ENCODE measurements at places on chromosomes 6 and 20.

DNA sequence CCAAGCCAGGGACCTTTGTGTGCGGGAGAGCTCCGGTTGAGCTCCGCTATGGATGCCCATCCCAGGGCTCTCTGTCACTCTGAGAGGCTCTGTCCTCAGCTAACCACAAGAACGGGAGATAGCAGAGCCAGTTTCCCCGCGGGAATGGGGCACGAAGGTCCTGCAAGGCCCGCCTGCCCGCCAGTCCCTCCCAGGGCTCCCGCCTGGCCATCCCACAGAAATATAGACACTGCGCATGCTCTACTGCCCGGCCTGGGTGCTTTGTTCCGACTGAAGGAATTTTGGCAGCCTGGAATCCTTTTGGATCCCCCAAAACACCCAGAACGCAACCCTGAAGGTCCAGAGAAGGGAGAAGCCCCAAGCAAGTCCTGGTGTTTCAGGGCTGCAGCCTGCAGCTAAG lies 8.6 kb upstream of the DEFB110 start:
- no peak for DNase-seq

DNA sequence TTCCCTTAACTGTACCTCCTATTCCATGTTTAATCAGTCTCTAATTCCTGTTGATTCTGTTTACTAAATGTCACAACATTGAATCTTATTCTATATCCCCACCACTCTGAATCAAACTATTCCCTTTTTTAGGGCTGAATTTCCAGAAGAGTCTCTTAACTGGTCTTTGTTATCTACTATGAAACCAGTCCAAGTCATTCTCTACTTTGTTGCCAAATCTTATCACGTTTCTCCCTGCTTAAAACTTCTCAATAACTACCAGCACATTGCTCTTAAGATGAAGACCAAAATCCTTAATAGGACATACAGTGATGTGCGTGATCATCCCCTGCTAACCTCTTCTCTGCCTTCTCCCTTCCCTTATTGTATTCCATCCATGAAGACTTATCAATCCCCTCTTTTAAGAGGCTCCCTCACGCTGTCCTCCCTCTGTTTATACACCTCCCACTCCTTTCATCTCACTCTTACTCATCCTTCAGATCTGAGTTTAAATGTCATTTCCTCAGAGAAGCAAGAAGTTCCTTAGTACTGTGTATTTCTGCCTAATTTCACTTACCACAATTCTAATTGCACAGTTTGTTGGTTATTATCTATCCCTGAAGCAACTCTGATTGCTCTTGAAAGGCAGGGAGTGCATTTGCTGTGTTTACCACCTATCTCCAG lies 143.0 kb upstream of the AHI1 start:
- DNase-seq, result no peak

DNA sequence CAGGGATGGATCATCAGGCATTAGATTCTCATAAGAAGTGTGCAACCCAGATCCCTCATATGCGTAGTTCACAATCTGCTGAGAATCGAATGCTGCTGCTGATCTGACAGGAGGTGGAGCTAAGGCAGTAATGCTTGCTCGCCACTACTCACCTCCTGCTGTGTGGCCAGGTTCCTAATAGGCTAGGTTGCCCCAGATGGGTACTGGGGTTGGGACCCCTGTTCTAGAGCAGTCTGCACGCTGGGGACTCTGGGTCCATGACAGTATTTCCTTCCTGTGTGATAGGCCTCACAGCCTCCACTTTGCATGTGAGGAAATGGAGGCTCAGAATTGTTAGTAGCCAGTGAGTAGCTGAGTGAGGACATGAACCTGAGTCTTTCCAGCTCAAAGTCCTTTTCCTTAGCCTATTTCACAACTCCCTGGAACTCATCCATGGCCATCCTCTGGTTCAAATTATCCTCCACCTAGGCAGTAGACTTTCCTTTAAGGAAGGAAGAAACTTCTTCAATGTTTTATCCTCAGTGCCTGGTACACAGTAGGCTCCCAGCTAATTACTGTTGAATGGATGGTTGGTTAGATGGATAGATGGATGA lies 117.2 kb downstream of the SYCP2 start:
- DNase-seq, result no peak

DNA sequence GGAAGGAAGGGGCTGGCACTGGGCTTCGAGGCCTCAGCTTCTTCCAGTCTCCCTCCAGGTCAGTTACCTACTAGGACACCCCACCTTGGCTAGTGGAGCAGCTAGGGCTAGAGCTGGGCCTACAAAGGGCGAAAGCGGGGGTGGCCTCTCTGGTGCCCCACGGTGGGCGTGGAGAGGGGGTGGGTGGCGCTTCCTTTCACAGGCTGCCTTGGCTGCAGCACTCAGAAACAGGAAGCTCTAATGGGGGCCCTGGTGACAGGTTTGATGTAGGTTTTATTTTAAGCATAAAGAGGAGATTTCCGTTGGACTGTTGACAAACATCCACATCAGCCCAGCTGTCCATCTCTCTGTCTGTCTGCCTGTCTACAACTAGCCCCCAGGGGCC lies 13.4 kb downstream of the FAM110A start:
- DNase-seq, result no peak

DNA sequence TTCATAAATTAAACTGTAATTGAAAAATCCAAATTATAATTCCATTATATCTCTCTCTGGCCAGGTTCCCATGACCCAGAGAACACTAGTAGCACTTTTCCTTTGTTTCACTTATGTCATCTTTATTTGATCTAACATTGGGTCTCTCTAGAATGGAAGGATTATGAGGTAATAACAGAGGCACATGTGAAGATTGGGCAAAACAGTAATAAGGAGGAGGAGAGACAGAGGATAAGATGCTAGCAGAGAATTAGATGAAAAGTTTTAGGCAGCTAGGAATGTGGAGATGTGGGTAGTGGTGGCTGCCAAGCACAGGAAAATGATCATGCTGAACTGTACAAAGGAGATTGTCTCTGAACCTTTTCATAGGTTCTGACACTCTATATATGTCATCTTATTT lies 3.3 kb downstream of the TAB2 start:
- DNase-seq, result no peak

GRCh38 chr6:109456111-109456583 lies 575 bp upstream of the MICAL1 start:
- no peak for DNase-seq

DNA sequence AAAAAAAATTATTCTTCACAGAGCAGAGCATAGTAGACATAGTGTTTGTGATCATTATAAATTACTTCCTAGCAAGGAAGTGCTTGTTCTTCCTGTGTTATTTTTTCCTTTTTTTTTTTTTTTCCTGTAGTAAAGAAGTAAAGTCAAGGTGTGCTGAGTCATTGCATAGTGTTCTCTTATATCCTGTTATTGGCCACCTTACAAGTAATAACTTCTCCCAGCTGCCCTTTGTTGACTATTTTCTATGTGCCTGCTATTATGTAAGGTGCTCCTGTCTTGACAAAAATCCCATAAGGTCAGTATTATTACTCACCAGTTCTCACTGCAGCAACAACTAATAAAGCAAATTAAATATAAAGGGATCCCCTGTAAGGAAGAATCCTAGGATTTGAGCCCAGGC lies 195.3 kb downstream of the GJA1 start:
- DNase-seq, result no peak

- DNase-seq, result no peak
Observed at GRCh38 chr6:23175391-23175790, 606.0 kb downstream of the HDGFL1 start.

DNA sequence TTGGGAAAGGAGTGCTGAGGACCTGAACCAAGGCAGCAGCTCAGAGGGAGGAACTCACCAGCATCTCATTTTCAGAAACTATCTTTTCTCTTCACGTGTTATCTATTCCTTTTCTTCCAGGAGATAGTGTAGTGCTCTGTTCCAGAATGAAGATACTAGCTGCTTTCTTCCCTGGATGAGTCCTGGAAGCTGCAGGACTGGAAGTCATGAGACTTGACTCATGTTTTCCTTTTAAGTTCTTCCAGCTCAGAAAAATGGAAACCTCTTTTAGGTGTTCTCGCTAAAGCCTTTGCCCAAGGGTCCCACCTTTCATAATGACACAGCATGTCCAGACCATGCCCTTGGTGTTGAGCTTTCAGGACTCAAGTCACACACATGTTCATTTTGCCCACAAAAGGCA lies 106.7 kb downstream of the UNC5CL start:
- DNase-seq, result no peak

DNA sequence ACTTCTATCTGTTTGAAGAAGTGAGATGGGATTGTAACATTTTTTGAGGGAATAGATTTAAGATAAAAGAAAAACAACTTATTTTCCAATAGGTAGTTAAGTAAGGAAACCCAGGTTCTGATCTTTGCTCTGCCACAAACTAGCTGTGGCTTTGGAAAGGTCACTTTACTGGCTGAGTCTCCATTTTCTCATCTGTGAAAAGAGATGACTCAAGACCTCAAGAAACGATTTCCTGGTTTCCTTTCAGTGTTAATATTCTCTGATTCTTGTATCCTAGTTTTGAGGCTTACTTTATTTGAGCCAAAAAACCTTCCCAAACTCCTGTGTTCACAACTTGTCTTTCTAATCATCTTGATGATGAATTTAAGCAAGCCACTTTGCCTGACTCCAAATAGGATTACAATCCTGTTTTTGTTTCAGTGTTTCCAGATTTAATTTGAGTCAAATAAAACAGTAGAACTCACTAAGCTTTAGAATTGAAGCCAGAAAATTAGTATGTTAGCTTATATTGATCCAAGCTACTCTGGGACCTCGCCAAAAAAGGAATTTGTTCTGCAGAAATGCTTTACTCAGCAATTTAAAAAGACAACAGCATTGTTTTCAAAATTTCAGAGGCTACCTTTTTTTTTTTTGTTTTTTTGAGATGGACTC lies 51.1 kb downstream of the ENPP1 start:
- DNase-seq, result no peak

DNA sequence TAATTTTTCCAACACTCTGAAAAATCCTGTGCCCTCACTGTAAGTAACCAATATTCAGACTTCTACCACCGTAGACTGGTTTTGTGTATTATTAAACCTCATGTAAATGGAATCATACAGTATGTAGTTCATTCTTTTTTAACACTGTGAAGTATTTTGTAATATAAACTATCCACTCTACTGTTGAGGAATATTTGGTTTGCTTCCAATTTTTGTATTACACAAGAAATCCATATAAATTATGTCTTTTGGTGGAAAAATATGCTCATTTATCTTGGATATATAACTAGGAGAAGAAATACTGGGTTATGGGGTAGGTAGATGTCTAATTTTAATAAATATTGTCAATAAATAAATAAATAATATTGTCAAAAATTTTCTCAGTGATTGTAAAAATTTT lies 116.8 kb downstream of the CHD6 start:
- DNase-seq, result no peak

DNA sequence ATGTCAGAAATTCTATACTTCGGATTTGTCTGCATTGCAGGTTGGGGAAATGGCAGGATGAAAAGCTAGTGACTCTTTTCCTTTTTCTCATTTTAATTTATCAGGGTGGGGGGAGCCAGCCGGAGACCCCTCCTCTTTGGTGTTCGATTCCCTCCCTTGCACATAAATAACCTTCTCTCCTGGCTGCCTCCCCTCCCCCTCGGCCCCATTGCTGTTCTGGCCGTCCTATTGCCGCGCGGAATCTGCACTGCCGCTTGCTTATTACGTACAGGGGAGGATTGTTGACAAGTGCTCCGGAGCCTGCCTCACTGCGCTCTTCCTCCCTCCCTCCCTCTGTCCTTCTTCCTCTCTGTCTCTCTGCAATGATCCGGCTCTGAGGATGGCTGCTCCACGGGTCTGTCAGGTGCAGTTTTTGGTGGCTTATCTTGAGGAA lies 154.7 kb downstream of the JARID2 start:
- DNase-seq, result no peak

- DNase-seq, result no peak
Observed at GRCh38 chr20:18831830-18832499, 18.4 kb downstream of the SCP2D1 start.

DNA sequence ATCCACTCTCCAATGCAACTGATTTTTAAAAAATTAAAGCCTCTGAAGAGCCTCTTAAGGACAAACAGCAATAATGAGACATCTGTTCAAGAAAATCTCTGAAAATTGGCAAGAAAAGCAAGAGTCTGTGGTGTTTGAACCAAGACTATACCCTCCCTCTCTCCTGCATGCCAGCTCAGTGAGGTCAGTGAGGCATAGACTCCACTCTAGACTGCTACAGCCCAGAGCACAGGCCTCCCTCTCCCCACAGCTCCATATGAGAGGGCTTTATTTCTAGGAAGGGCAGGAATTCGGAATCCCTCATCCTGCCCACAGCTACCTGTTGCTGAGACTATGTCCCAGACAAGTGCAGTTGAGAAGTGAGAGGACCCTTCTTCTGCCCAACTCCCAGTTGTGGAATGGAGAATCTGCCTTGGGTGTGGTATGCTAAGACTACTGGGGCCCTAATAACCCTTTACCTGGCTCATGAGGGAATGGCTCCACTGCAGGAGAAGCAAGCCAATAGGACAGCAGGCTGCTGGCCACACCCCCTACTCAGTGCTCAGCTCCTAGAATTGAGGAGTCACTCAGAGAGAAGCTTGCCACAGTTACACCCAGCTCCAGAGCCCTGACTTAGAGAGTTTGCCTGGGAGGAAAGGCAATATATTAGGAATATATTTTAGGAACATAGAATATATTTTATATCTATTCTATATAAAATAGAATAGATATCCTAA lies 22.7 kb upstream of the HLA-DQA1 start:
- DNase-seq, result no peak

DNA sequence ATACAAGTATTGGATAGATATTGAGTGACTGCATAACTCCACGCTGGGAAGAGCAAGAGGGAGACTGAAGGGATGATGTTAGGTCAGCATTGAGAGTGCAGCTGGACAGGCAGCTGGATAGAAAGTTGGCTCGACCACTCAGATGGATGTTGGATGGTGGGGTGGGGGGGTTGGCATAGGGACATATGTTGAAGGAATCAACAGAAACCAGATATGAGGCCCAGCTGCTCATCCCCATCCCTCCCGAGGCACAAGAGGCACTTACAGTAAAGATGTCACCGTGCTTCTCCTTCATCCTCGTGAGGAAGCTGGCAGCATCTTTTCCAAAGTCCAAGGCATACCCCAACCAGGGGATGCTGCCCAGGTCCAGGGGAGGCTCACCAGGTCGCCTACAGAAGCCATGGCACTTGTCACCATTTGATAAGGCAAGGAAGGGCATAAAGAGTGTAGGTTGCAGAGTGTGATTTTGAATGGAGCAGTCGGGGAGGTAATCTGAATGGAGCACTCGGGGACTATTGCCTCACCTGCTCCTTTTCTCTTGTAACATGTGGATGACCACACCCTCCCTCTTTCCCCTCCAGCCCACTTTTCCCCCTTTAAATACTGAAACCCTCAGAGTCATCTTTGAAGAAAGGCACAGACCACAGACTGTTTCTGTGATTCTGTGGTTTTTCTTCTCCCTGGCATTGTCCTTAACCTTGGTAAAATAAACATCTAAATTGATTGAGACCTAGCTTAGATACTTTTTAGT lies 18.0 kb downstream of the PTGIS start:
- DNase-seq, result no peak

DNA sequence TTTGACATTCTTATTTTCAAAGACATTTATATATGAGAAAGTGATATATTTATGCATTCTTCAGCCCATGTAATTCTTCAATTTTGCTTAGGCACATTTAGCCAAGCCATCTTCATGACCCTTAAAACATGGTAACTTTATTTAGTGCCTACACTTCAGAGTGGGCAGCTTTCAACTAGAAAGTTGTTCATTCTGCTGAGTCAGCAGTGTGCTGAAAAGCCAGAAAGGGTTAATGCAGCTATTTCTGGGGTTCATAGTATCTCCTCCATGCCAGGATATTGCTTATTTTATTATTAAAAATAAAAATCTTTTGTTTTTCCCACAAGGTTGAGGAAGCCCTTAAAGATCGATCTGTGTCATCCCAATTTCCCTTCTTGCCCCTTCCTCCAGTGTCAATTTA lies 79.2 kb downstream of the EDN1 start:
- no peak for DNase-seq
